ENCODE measurements at places on chromosomes 7 and 10.

DNA sequence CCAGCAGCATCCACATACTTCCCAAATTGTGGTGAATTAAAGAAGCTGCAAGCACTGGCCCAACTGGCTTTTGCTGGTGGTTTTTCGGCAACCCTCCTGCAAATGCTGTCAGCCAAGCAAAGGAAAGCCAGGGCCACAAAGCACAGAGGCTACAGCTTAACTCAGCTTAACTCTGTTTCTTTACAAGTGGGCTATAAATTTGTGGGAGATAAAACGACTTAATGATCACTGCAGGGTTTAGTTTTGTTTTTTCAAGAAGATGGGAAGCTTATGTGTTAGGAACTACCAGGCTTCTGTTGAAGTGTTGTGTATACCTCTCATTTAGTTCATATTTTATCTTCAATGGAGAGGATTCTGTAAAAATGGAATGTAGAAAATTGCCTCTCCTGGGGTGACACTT is 110.6 kb downstream of the TACC2 start:
- DNase-seq, result no peak

GRCh38 chr7:40033826-40034225 is 83.8 kb downstream of the CDK13 start:
- no peak for DNase-seq

- no peak for DNase-seq
Measured at GRCh38 chr7:123204206-123204835, 4.6 kb upstream of the SLC13A1 start.

DNA sequence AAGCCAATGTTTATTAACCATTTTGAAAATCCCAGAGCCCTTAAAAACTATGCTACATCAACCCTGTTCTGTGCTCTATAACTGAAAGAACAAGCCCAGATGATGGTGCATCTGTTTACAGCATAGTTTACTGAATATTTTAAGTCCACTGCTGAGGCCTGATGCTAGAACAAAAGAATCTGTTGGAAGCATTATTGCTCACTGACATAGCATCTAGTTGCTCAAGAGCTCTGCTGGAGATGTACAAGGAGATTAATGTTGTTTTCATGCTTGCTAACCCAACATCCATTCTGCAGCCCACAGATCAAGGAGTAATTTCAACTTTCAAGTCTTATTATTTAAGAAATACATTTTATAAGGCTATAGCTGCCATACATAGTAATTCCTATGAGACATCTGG is 181.3 kb upstream of the FEZF1 start:
- no peak for DNase-seq

GRCh38 chr10:71740069-71740653 is 20.6 kb upstream of the C10orf105 start:
- no peak for DNase-seq

GRCh38 chr10:69896606-69897231 is 95.0 kb downstream of the COL13A1 start:
- no peak for DNase-seq

- DNase-seq, result no peak
Measured at GRCh38 chr10:46254007-46254383, 32.8 kb upstream of the ANTXRL start.

GRCh38 chr10:9560976-9561375 is 1456.7 kb upstream of the CELF2 start:
- no peak for DNase-seq
